ENCODE measurements at places on chromosomes 1 and 21. TPM values are rescaled to one million over a fixed set of nuclear protein-coding genes. Genes with fewer than 3 reads are reported as not detected.
A peak's percentile ranks its signal among the peaks of the same experiment; 100 is the strongest.

Gene OR2M3
- 0.04 TPM for total RNA-seq

Gene OR2T29
- total RNA-seq = not detected

Gene ELAPOR1
- 1.9 TPM for total RNA-seq

Gene F5
- total RNA-seq = 1.8 TPM

Gene PAQR6
- total RNA-seq = 48.9 TPM

Gene FAM177B
- total RNA-seq = not detected

Gene UBIAD1
- 13.9 TPM for total RNA-seq

Gene SLC5A9
- total RNA-seq = 0.40 TPM

Gene DIRAS3
- 2.2 TPM for total RNA-seq

DNA sequence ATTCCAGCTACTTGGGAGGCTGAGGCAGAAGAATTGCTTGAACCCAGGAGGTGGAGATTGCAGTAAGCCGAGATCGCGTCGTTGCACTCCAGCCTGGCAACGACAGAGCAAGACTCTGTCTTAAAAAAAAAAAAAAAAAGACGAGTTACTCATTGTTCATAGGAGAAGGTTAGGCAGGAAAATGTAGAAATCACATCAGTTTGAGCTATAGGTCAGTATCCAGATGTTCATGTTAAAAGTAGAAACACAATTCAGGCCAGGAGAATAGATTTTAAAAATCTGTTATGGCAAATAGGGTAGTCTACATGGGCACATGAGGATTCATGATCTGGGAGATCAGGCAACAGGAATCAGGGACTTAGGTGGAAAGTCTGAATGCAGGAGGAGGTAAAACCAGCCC lies 57.7 kb downstream of the SELENOF start:
- no peak for DNase-seq

GRCh38 chr1:175073061-175073460 lies 5.4 kb downstream of the TNN start:
- no peak for DNase-seq

GRCh38 chr1:54553602-54554313 lies 5.7 kb downstream of the ACOT11 start:
- no peak for DNase-seq

DNA sequence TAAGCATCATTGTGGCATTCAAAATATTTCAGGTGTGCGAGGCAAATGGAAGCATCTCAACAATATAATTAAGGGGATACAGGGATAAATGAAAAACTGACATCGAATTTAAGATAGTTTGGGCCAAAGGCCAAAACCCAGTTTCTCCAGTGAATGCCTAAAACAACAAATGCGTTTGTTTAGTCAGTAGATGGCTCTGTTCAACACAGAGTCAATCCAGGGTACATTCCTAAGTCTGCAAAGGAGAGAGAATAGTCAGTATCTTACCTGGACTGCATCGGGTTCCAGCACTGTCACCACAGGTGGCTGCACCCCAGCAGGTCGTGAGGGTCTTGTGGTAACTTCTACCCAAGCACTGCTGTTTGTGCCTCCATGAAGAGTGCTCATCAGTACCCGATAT lies 321.1 kb downstream of the KCTD3 start:
- DNase-seq = no peak

GRCh38 chr1:67190410-67190809 lies 24.2 kb downstream of the IL23R start:
- no peak for DNase-seq

GRCh38 chr1:69455718-69456117 lies 112.0 kb upstream of the LRRC7 start:
- no peak for DNase-seq

DNA sequence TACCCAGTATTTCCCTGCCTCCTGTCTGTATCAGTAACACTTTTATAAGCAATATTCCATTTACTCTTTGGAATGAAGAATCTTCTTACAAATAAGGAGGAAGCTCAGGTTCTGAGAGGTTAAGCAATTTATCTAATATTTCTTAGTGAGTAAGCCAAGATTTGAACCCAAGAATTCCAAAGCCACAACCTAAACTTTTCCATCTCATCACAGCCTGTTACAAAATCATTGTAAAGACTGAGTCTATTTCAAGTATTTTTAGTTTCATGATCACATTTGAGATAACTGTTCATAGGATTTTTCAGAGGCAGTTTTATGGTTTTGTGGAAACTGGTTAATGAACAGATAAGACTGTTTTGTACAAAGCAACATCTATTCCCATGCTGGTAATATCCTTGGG lies 29.8 kb upstream of the HHAT start:
- DNase-seq = no peak

DNA sequence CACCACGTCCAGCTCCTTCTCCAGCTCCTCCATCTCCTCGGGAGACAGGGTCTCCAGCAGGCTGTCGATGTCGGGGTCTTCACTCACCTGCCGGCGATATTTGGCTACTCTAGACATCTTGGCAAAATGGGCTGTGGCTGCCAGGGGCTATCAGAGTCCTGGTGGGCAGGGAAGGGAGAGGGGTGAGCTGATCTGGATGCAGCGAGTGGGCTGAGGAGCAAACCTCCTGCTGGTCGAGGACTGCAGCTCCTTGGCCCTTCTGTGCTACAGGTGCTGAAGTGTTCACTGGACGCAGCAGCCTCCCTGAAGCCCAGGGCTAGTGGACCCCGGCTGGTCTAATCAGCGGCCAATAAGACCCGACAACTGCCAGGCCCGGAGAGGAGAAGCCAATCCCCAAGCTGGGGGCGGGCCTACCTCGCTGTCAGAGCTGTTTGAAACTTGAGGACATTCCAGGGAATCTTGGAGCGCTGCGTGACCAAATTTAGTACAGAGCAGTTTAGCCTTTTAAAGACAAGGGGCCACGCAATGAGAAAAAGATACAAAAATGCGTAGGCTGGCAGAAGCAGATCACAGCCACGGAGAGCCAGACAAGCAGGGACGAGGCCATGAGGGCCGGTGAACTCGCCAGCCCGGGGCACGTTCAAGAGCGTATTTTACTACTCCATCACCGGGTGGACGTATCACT lies at the start of gene LMOD1:
TSS of gene LMOD1 (minus strand) at position 325 of the 685 bp plus-strand sequence. CDS start at position 117, 208 bp downstream.
- peak; percentile 88 for DNase-seq

GRCh38 chr1:116371752-116372151 lies 1.3 kb upstream of the ATP1A1 start:
- no peak for DNase-seq

DNA sequence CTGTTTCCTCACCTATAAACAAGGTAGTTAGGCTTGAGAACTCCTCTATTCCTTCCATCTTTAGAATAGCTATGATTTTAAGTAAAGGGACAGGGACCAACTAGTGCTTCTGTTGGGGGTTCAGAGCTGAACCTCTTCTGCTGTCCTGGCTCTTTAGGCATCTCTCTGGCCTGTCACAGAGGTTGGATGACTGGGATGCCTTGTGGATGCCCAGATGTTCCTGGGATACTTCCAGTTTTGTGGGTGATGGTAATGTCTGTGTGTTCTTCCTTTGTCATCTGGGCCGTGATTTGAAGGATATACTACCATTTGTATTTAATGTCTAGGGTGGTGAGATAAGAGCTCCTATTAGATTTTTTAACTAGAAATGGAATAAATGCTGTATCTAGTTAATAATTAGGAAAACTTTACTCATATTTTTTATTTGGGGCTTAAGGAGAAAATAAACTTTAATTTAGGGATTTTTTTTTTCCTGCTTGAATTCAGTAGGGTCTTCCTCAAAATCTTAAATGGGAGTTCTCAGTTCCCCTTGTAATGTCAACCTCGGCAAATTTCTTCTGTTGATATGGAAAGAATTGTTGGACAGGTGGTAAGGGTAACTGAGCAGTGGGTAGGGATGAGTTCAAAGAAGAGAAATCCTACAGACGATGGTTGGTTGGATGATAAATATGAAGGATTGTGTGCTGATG lies 47.2 kb downstream of the LAMC1 start:
- DNase-seq = no peak

DNA sequence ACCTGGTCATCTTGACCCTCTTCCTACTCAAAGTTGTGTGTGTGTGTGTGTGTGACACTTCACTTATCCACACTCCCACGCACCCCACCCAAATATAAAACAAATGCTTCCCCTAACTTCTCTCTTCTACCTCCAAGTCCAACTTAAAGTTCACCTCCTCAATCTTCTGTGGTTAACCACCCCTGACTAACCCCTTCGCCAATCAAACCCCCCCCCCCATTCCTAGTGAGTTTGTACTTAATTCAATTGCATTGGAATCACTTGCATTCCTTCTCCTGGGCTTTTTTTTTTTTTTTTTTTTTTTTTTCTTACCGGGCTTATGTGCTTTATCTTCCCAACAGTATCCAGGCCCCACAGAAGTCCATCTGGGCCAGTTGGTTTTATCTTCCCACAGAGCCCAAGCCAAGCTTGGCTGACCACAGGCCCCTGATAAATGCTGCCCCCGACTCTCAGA lies 78.4 kb downstream of the CD58 start:
- DNase-seq = no peak

DNA sequence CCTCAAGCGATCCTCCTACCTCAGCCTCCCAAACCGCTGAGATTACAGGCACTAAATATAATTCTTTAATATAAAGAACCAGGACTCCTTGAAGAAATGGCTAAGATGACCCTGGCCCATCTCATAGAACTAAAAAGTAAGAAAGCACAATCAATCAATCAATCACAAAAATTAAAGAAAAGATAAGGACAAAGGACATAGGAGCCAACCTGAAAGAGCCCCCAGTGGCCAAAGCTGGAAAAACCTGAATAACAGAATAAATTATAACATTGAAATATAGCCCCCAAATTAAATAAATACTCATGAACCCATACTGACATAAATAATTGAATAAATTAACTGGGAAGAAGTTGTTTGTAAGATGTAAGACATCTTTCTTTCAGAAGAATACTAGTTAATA lies 8.9 kb downstream of the NUP210L start:
- no peak for DNase-seq

- DNase-seq = no peak
These were observed 179.5 kb downstream of the GALNT2 start for GRCh38 chr1:230246551-230246950.

- DNase-seq = no peak
These were observed 26.7 kb downstream of the SLC26A9 start for GRCh38 chr1:205916541-205916940.

GRCh38 chr1:61056196-61056572 lies 26.2 kb upstream of the NFIA start:
- DNase-seq = no peak

GRCh38 chr1:228402641-228403025 lies 4.0 kb downstream of the TRIM11 start:
- DNase-seq = no peak

DNA sequence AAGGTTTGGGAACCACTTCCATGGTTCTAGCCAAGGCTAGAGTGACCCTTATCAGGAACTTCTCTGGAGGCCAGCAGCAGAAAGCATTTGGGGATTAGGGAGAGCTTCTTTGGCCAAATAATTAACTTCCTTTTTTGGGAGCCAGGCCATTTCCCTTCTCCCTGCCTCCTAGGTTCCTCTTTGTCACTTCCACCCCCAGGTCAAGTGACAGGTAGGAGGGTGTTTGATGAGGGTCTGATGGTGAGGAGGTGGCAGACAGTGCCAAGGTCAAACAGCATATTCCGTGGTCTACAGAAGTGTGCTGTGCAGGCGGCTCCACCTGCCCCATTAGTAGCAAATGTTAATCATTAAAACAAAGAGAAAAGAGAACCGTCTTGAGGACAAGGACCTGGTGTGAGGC lies 1.9 kb upstream of the KCNA10 start:
- DNase-seq = no peak

GRCh38 chr21:28100366-28100765 lies 892.3 kb downstream of the LTN1 start:
- no peak for DNase-seq
